ENCODE measurements at places on chromosomes 5 and 9.

DNA sequence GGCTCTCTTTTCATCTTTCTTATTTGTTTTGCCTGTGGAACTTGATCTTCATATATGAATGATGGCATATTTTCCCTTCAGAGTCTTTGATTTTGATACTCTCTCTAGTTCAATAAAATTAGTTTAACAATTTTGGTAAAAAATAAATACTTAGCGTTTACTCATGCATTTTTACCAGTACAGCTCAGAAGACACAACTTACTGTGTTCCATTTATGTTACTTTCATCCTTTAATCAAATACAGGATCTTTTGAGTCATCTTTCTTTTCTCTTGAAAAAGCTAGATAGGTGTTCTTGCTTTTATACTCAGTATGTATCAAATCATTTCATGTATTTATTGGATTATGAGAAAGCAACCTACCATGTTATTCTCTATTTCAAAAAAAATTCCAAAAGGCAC, 47.1 kb upstream of the RICTOR start:
- DNase-seq: no peak

- DNase-seq: no peak
Observed at GRCh38 chr5:32565145-32565544, 20.2 kb upstream of the SUB1 start.

DNA sequence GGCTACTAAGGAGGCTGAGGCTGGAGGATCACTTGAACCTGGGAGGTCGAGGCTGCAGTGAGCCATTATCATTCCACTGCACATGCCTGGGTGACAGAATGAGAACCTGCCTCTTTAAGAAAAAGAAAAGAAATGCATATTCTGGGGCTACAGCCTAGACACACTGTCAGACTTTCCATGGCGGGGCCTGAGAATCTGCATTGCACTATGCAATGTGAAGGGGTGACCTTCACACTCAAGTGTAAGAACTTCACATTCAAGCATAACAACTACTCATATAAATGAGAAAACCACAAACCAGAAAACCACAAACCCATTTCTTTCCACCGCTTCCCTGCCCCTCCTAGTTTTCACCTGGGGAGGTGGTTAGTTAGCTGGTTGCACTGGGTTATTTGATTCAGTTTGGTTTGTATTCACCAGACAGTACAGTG, 18.0 kb upstream of the FBP2 start:
- DNase-seq: no peak

DNA sequence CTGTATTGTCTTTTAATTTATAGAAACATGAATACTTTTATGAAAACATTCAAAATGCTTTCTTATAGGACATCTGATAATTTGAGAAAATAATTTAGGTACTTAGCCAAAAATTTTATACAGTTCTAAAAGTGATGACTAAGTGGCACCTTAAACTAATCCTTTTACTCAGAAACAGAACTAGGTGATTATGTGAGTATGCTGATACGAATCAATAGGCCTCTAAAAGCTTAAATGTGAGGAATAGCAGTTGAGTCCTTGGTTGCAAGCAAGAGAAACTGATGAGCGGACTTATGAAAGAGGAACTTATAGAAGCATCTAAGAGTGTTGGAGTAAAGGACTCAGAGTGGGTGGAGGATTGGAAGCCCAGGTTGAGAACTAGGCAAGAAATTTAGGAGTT, 26.4 kb downstream of the ANXA1 start:
- no peak for DNase-seq

DNA sequence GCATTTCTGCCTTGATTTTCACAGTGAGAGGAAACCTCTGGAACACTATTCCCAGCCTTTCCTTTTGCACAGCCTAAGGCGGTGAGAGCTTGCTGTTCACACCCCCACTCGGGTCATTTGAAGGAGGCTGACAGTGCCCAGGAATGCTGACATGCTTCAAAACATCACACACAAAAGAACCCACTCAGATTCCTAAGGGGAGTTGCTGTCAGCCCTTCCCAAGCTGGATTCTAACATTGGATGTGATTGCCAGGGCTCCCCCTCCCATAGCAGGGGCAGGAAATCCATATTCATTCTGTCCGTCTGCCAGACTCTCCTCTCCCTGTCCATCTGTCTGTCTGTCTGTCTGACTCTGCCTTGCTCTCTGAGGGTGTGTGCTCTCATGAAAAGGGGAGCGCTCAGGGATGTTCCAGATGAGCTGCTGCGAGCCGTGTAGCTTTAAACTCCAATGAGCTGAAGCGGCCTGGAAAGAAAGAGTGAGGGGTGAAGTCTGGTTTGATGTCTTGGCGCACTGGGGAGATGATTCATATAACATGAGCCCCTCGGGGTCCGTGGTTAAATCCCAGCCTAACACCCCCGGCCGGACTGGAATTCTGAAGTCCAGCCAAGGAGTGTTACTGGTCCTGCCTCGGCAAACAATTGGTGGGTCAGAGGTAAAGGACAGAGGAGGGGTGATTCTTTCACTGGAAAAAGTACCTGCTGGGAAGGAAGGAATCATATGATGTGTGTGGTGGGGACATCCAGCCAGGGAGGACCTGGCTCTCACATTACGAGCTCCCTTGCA, 517.0 kb downstream of the CCDC171 start:
- no peak for DNase-seq

- DNase-seq: no peak
Observed at GRCh38 chr5:24222876-24223275, 421.9 kb downstream of the CDH10 start.

DNA sequence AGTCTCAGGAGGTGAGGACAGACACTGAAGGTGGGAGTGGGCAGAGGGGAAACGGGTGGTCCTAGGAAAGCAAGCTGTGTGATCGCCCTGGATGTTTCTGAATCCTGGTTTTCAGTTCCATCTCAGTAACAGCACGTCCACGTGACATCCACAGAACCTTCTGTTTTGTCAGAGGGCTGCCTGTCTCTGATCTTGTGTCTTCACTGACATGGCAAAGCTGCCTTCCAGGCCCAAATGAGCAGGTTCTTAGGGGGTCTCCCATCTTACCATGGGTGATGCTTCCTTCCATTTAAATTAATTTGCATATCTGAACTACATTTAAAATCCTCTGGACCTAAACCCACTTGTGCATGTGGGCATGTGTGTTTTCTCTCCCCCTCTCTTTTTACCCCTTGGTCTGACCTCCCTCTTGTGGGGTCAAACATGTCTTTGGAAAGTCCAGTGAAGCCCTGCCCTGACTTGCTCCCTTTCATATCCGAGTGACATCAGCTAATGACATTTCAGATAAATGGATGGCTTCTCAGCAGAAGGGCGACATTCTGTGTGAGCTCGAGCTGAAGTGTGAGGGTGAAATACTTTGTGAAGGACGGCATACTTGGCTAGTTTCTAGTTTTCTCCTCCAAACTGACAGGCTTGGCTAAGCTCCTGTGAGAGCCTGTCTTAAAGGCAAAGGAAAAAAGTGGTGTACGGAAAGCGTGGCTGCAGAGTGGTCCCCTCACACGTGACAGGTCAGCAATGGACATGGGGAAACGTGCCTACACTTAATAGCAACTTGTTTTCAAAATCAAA, 204.8 kb upstream of the S1PR3 start:
- DNase-seq: no peak

DNA sequence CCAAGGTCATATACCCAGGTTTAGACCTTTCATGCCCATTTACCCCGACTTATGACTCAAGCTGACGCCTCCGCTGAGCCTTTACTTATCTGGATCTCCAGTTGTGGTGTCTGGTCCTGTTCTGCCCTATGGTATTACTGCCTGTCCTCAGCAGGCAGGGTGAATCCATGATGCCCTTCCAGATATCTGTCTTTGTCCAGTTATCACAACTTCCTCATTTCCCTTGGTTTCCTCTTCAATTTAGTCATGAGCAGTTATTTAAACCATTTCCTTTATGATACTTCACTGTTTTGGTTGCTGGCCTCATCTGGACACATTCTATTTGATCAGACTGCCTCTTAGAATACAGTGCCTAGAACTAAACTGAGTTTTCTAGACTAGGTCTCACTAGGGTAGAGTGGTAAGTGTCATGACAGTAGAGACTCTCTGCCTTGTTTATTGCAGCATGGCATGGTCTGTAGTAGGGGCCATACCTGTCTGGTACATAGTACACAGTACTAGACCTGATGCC, 93.3 kb downstream of the MELK start:
- no peak for DNase-seq

DNA sequence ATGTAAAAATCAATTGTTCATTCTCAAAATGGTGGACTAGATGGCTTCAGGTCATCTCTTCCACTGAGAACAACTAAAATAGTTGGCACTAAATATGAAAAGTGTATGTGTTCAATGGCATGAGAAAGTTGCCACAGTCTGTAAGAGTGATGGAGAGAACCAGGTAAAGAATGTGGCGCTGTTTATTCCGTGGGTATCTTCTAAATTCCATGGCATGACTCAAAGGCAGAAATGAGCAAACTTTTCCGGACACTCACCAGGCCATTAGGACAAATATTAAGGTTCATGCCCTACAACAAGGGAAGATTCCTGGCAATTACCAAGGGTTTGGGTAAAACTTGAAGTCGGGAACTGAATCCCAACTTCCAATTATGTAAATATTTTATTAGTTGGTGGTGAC, 825.4 kb upstream of the CDH6 start:
- no peak for DNase-seq

- no peak for DNase-seq
Observed at GRCh38 chr9:1415146-1415545, 365.0 kb downstream of the DMRT2 start.

GRCh38 chr5:9183992-9184391, 361.9 kb downstream of the SEMA5A start:
- no peak for DNase-seq

DNA sequence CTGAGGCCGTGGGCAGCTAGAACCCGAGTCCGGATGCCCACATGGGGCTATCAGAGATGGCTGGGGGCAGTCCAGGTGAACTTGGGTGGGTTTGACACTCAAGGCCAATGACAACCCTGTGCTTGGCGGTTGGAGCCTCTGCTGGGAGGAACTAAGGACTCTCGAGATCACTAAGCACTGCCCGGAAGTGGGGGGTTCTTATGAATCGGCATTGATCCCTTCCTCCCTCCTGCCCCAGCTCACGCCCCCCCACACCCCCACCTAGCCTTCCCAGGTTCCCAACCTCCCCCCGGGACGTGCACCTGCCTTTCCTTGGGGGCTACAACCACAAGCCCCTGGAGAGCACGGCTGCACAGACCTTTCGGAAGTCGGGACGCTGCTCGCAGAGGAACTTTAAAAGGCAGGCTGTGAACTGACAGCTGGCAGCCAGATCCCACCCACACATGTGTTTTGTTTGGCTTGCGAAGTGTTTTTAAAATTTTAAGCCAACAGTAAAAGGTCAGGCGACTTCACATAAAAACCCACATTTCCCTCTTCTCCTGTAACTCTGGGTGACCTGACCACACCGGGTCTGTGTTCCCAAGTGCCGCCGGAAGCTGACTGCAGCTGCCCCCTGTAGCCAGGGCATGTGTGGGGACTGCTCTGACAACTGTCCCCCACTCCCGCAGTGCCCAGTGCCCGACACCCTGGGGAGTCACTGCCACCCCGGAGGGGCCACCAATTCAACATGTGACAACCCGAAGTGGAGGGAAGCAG, 5.1 kb upstream of the RALGDS start:
- no peak for DNase-seq

GRCh38 chr9:122125509-122126330, 32.6 kb upstream of the TTLL11 start:
- DNase-seq: no peak

DNA sequence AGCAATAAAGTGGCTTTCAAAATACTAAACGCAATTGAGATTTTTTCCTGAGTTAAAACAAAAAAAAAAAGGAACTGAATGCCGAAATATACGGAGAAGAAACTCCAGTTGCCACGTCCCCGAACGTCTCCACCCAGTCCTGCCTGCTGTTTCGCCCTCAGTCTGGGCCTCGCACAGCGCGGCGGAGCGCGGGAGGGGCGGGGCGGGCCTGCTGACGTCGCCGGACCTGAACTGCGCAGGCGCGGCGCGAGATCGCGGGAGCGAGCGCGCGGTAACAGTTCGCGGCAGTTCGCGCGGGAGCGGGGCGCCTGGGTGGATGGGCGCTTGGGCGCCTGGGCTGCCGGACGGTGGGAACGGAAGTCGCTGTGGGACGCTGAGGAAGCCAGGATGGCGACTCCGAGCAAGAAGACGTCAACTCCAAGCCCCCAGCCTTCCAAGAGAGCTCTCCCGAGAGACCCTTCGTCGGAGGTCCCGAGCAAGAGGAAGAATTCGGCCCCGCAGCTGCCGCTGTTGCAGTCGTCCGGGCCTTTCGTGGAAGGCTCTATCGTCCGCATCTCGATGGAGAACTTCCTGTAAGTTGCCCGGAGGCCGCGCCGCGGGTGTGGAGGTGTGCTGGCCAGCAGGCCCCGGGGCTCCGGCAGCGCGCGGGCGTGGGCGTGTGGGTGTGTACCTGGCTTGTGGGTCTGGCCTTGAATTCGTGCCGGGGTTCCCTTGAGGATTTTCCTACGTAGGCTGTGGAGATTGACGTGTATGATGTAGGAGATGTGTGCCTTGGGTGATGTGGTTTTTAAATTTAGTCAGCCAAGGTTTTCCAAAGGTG, at the start of gene SMC5:
TSS of gene SMC5 (plus strand) at position 287 of the 820 bp plus-strand sequence. CDS start at position 388, 101 bp downstream.
- DNase-seq: peak; percentile 89

DNA sequence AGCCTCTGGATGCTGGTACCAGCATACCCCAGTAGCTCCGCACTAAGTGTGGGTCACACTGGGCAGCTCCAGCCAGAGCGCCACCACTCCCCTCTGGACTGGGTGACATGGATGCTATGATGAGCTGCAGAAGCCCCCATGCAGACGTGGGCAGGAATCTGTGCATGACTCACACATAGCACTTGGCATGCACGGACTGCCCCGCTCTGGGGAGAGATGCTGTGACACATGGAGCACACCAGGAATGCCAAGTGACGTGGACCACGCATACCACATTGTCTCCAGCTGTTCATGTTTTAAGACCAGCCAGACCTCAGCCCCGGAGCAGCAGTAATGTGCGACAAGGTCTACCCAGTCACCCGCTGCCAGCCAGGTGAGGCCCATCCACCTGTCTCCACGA, 64.1 kb downstream of the SEMA4D start:
- DNase-seq: no peak

GRCh38 chr9:112601636-112602035, 115.0 kb downstream of the KIAA1958 start:
- no peak for DNase-seq

GRCh38 chr5:94244921-94245320, 373.5 kb downstream of the KIAA0825 start:
- DNase-seq: no peak

GRCh38 chr5:159581502-159582249, 251.4 kb upstream of the IL12B start:
- DNase-seq: no peak

DNA sequence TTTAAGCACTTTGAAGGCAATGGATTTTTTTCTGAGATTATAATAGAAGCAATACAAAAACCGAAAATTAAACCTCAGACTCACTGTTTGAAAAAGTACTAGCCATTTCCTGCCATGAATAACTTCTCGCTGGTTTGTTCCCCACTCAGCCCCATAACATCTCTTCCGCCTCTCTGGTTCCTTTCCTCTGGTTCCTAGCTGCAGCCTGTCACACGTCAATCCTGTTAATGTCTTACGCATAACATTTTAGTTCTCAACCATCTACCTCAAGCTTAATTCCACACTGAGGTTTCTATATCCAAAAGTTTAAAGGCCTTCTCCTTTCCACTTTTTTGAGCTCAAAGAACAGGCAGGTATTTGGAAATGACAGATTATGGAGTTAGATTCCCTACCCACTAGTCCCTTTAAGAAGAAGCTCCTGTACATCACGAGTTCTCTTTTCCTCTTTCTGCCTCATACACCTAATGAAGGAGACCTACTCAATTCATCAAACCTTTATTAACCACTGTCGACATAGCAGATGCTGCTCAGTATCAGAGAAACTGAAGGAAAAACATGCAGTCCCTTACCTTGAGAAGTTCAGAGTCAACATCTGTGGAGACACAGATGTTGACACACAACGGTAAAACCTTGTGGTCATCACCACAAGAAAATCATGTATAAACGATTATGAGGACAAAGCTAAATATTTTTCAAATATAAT, 243.0 kb upstream of the PTGER4 start:
- DNase-seq: peak; percentile 60

Data from CD4-positive, alpha-beta T cell treated with Interleukin-6 at 100 ng/mL for 8 hours (primary cell).